ENCODE measurements at places on chromosomes 11 and 22.
A peak's percentile ranks its signal among the peaks of the same experiment; 100 is the strongest.

DNA sequence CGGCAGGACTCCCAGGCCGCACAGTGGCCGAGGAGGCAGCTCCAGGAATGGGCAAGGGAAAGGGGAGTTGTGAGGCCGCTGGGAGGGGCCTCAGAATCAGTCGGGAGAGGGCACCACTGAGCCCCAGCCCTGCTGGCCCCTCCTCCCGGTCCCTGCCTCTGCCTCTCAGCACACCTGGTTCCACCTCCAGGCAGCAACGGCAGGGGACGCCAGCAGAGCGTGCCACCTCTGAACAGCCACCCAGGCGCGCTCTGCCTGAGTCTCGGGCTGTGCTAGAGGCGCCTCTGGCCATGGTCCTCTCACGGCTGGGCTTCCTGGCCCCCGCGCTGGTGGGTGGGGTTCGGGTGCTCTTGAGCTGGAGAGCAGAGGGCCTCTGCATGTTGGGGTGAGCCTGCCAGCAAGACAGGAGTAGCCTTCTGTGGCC is 33.0 kb downstream of the MOB2 start:
- DNase-seq, result no peak

- no peak for DNase-seq
Measured at GRCh38 chr11:92969293-92969633, 188 bp upstream of the MTNR1B start.

GRCh38 chr11:56140151-56140661 is at the start of gene OR8J3:
TSS of gene OR8J3 (minus strand) at chr11:56140201. CDS start at chr11:56137718, 2,483 bp downstream.
- no peak for DNase-seq

- DNase-seq, result peak; percentile 50
Measured at GRCh38 chr11:21561581-21561980, 631.3 kb upstream of the ANO5 start.

- no peak for DNase-seq
Measured at GRCh38 chr22:37313376-37314314, 31.3 kb downstream of the CYTH4 start.

DNA sequence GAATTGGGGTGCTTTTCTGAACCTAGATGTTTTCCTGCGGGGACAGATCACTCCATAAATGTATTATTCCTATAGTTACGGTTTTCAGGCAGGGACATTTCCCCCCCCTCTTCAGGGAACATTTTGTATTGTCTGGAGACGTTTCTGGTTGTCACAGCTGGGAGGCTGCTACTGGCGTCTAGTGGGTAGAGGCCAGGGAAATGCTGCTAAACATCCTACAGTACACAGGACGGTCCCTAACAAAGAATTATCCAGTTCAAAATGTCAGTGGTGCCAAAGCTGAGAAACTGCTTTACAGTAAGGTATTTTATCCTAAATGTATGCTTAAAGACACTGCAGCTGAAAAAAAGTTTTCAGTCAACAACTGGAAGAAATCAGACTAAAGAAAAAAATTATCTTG is 19.4 kb downstream of the PIWIL4 start:
- no peak for DNase-seq

- peak; percentile 76 for DNase-seq
Measured at GRCh38 chr11:122167100-122167499, 51.1 kb upstream of the BLID start.

DNA sequence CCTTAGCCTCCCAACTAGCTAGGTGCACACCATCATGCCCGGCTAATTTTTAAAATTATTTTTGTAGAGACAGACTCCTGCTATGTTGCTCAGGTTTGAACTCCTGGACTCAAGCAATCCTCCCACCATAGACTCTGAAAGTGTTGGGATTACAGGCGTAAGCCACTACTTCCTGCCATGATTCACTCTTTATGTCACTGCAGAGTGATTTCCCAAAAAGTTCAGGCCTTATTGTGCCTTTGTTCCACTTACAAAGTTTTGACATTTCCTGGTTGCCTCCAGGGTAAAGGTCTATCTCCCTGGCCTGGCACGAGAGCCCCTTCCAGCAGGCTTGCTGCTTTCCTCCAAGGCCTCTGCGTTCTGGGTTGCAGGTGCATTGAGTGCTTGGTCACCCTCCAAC is 44.6 kb upstream of the RIC3 start:
- DNase-seq, result no peak

DNA sequence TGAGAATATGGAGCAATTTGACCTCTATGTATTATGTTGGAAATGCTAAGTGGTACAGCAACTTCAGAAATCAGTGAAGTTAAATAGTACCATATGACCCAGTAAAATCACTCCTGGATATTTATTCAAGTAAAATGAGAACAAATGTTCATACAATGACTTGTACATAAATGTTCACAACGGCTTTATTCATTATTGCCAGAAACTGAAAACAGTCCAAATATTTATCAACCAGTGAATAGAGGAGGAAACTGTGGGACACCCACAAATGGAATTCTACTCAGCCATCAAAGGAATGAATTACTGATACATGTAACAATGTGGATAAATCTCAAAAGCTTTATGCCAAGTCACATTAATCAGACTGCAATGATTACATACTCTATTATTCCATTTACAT is 416.3 kb downstream of the AASDHPPT start:
- peak; percentile 11 for DNase-seq

- DNase-seq, result no peak
Measured at GRCh38 chr11:121299417-121299816, 6.8 kb downstream of the SC5D start.

GRCh38 chr11:59429924-59430516 is 3.8 kb upstream of the OR5A2 start:
- DNase-seq, result no peak

GRCh38 chr22:44542561-44543222 is 44.7 kb upstream of the RTL6 start:
- no peak for DNase-seq

GRCh38 chr11:119081682-119082260 is 2.9 kb upstream of the HMBS start:
- DNase-seq, result no peak

Measured in BJ (cell line).